Lung (tissue), 17 donors: ENCODE measurements at places on chromosomes 5 and 9. TPM values are rescaled to one million over a fixed set of nuclear protein-coding genes. Genes with fewer than 3 reads are reported as not detected.

Gene SLC6A7
- 0.06 TPM for total RNA-seq

DNA sequence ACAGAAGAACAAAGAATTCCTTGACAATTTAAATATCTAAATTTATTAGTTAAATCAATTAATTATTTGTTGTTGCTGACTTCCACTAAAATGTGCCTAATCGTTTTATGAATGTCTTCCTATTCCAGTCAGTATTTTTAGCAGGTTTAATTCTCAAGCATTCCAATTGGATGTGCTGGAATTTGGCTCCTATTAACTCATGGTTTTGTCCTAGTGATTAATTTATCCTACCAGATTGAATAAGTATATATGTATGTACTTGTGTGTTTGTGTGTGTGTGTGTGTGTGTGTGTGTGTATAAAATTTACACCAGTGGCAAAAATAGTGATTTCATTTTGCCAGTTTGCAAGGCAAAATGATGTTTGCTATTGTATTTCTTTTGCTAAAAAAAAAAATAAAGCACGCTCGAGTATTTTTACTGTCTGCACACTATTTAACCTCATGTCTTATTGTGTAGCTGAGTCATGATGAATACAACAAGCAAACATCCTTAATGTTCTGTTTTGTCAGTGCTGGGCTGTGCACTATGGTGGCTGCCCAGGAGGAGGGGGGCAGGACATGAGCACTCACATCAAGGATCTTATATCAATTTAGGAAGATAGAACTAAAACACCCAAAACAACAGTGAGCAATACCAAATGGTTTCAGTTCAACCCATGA is 375.5 kb downstream of the PDE4D start:
- no peak overlapping the region for H3K4me3 ChIP-seq
- no peak overlapping the region for H3K27ac ChIP-seq
- H3K36me3 ChIP-seq, result no peaks in the 10 kb centered on the region
- no peaks in the 10 kb centered on the region for H3K27me3 ChIP-seq
- no peaks in the 10 kb centered on the region for H3K4me1 ChIP-seq
- no peak for DNase-seq

DNA sequence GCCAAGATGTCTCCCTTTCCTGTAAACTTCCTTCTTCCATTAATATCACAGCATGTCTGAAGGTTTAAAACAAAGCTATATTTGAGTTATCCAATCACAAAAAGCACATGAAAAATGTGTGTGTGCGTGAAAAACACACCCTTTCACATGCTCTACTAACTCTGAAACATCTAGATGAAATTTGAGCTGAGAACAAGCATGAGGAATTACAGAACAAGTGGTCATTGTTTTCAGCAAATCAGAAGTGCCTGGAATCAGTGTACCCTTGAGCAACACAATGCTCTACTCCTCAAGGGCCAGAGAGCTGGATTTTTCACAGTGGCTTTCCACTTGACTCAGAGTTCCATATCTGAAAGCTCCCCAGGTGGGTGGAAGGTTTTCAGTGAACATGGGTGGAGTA is 255.9 kb downstream of the PSAT1 start:
- no peak overlapping the region for H3K27ac ChIP-seq
- no peaks in the 10 kb centered on the region for H3K36me3 ChIP-seq
- no peaks in the 10 kb centered on the region for H3K4me1 ChIP-seq
- H3K4me3 ChIP-seq, result no peak overlapping the region
- peak; percentile 23 for DNase-seq

DNA sequence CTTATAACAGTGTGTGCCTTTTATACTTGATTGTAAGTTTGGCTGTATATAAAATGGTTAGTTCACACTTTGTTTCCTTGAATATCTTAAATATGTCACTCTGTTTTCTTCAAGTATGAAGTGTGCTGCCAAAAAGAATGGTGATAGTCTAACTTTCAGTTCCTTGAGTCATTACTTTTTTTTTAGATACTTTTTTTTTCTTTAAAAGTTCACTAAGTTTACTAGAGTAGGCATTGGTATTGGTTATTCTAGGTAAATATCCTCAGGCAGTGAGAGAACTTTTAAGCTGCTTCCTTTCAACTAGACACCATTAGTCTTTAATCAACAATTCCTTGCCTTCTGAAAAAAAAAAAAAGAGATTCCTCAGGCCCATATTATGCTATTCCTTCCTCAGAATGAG is 41.9 kb downstream of the SPEF2 start:
- no peaks in the 10 kb centered on the region for H3K36me3 ChIP-seq
- no peak overlapping the region for H3K27ac ChIP-seq
- no peaks in the 10 kb centered on the region for H3K4me1 ChIP-seq
- no peak for DNase-seq

- no peaks in the 10 kb centered on the region for H3K27me3 ChIP-seq
- no peak overlapping the region for H3K27ac ChIP-seq
- H3K36me3 ChIP-seq, result no peaks in the 10 kb centered on the region
- DNase-seq, result no peak
- no peak overlapping the region for H3K4me3 ChIP-seq
Observed at GRCh38 chr9:21295992-21296391, 9.1 kb downstream of the IFNA5 start.

DNA sequence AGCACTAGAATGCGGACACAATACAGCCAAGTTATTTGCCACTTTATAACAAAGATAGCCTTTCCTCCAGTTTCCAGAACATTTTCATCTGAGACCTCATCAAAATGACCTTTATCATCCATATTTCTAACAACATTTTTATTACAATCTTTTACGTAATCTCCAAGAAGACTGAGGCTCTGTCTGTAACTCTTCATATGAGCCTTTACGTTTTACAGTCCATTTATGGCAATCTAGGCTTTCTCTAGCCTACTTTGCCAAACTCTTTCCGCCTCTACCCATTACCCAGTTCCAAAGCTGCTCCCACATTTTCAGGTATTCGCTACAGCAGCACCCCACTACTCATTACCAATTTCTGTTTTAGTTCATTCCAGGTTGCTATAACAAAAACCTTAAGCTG is 8.2 kb upstream of the SEMA5A start:
- no peaks in the 10 kb centered on the region for H3K27me3 ChIP-seq
- peaks cover 15% of the 10 kb centered on the region for H3K36me3 ChIP-seq
- no peak overlapping the region for H3K27ac ChIP-seq
- DNase-seq, result no peak
- H3K4me1 ChIP-seq, result no peaks in the 10 kb centered on the region

Gene DDX4
- not detected for total RNA-seq

DNA sequence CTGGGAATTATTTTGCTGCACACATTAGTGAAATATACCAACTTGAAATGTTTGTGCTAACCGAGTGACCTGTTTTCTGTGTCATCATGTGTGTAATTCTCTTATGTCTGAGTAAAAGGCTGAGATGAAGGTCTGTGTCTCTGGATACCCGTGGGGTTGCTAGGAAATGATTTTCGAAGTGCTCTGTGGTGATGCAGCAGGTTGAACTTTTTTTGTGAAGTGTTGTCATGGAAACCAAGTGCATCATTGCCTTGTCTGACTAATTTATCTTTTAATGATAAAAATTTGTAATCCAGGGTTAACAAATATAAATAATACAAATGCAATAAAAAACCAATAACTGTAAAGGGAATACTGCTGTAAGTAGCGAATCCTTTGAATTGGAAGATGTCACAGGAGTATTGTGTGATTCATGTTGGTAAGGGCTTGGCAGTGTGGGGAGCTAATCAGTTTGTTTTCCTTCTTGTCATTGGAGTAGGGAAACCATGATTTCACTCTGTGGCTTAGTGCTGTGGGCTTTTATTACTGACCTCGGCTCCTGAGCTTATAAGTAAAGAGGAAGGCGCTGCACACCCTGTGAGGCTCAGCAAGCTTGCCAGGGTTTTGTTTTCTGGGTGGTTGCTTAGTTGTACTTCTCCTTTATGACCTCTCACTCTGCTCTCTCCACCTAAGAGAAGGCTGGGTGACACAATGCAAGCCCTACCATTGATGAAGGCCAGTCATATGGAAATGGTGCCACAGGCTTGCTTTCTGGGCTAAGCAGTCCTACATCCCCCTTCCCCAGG is 22.3 kb downstream of the PDE8B start:
- no peaks in the 10 kb centered on the region for H3K27me3 ChIP-seq
- H3K36me3 ChIP-seq, result no peaks in the 10 kb centered on the region
- no peak for DNase-seq
- H3K4me3 ChIP-seq, result no peak overlapping the region

GRCh38 chr9:13020146-13021040 is 245.6 kb downstream of the LURAP1L start:
- no peaks in the 10 kb centered on the region for H3K4me1 ChIP-seq
- H3K4me3 ChIP-seq, result no peak overlapping the region
- no peaks in the 10 kb centered on the region for H3K36me3 ChIP-seq
- no peaks in the 10 kb centered on the region for H3K27me3 ChIP-seq
- peak; percentile 84 for DNase-seq

- no peaks in the 10 kb centered on the region for H3K36me3 ChIP-seq
- H3K4me1 ChIP-seq, result no peaks in the 10 kb centered on the region
- H3K27me3 ChIP-seq, result no peaks in the 10 kb centered on the region
- no peak overlapping the region for H3K4me3 ChIP-seq
Observed at GRCh38 chr9:27626244-27627187, 53.2 kb upstream of the C9orf72 start.

DNA sequence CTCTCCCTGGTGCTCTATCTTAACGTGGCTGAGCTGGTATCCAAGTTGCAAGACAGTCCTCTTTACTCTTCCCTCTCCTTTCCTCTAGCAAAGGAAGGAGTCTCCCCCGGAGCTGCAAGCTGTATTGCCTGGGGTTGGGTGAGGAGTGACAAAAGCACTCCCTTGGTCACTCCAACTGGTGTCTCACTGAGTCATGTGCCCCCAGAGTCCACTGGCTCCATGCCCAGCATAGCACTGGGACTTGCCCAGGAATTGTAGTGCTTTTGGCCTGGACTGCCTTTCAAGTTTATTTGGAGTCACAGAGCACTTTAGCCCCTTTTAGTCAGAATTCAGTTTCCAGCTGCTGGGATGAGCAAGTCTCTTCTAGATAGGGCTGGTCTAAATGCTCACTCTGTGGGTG is 82.6 kb upstream of the FST start:
- H3K27me3 ChIP-seq, result no peaks in the 10 kb centered on the region
- no peaks in the 10 kb centered on the region for H3K36me3 ChIP-seq
- H3K4me1 ChIP-seq, result no peaks in the 10 kb centered on the region
- no peak overlapping the region for H3K4me3 ChIP-seq

DNA sequence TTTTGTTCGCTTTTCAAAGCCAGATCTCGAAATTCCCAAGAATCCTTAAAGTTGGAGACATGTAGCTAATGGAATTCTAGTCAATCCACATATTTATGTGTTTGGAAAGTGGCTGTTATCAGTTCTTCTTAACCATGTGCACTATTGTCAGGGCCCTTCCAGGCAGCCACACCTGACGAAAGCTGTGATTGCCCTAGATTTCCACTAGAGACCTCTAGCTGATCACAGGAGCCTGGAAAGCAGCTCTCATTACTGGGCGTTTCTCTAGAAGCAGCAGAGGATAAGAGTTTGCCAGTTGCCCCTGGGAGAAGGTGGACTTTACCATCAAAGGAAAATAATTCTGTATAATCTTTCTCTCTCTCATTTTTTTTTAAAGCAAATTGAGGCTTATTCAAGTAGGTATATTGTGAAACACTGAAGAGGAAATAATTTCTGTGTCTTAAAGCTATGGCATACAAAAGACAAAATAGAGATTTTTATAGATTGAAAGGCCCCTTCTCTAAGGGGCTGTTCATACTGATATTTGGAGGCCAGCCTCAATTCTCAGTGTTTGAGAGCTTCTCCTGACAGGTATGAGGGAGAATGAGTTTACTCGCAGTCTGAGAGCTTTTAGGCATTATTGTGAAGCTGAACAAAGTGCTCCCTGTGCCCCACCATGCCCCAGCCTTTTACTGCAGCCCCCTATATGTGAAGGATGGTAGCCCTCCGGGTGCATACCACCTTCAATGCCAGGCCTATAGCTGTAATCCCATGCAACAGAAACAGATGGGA is 405.4 kb upstream of the ACTBL2 start:
- no peak overlapping the region for H3K27ac ChIP-seq
- peaks cover 9% of the 10 kb centered on the region for H3K4me1 ChIP-seq
- peak; percentile 70 for DNase-seq
